ENCODE measurements at places on chromosomes 3 and 15.

GRCh38 chr3:194395212-194395611 lies 3.9 kb downstream of the GP5 start:
- no peak for DNase-seq
- peaks cover 27% of the 10 kb centered on the region for H3K4me1 ChIP-seq
- H3K27me3 ChIP-seq = peaks cover 3% of the 10 kb centered on the region
- no peak overlapping the region for H3K27ac ChIP-seq
- peaks cover 4% of the 10 kb centered on the region for H3K36me3 ChIP-seq

GRCh38 chr3:142641504-142641903 lies 45.3 kb downstream of the PLS1 start:
- no peaks in the 10 kb centered on the region for H3K4me1 ChIP-seq
- no peak overlapping the region for H3K4me3 ChIP-seq
- H3K27me3 ChIP-seq = no peaks in the 10 kb centered on the region

DNA sequence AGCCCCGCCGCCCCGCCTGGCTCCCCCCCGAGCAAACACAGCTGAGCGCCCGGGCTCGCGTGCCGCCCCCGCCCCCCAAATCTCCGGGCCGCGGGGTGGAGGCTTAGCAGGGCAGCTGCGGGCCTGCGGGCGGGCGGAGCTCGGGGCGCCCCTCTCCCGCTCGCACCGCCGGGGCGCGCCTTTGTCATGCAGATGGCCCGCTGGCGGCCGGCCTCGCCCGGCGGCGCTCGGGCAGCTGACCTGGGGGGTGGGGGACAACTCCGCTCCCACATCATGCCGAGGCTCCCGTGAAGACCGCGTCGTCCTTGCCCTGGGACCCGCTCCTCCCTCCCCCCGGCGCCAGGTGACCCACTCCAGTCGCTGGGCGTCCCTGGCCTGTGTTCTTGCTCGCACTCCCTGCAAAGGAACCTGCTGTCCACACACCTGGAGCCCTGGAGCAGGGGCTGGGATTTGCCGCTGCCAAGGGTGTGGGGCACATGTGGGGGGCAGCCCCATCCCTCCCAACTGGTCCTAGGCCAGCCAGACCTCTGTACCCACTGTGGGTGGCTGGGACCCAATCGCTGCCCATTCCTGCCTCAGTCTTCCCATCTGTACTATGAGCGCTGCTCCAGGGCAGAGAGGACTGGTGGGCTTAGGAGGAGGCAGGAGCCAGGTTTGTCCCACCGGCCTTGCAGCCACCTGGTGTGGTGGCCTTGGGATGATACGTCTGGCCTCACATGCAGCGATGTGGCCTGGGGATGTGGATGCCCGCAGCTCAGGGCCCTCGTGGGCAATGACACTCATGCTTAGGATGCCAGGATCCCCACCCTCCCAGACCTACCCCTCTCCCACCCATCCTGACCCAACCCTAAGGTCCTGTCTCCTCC lies 33.5 kb downstream of the DNAJB8 start:
- no peaks in the 10 kb centered on the region for H3K36me3 ChIP-seq
- peaks cover 87% of the 10 kb centered on the region for H3K27me3 ChIP-seq
- no peak for DNase-seq
- H3K4me3 ChIP-seq = no peak overlapping the region

- H3K27ac ChIP-seq = no peak overlapping the region
- no peak overlapping the region for H3K4me3 ChIP-seq
- no peak for DNase-seq
- no peaks in the 10 kb centered on the region for H3K36me3 ChIP-seq
- no peaks in the 10 kb centered on the region for H3K27me3 ChIP-seq
These were observed 160.9 kb upstream of the SATB1 start for GRCh38 chr3:18586076-18586475.

DNA sequence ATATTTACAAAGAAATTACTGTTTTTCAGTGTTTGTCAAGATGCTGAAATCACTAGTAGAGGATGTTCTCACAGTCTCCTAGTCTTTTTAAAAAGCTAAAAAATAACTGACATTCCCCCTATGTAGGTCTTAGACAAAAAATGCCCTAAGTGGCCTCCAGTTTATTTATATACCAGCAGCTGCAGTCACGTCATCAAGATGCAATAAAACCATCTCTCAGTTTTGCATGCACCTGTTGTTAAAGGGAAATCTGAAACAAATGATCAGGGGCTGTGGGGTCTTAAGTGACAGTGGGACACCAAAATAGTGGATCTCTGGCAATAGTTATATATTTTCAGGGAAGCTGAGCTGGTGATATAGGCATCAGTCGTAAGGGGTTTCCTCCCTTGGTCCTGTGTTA lies 146.5 kb upstream of the ARPP21 start:
- peaks cover 9% of the 10 kb centered on the region for H3K4me1 ChIP-seq
- H3K4me3 ChIP-seq = no peak overlapping the region
- H3K27me3 ChIP-seq = no peaks in the 10 kb centered on the region
- H3K27ac ChIP-seq = no peak overlapping the region
- no peaks in the 10 kb centered on the region for H3K36me3 ChIP-seq

DNA sequence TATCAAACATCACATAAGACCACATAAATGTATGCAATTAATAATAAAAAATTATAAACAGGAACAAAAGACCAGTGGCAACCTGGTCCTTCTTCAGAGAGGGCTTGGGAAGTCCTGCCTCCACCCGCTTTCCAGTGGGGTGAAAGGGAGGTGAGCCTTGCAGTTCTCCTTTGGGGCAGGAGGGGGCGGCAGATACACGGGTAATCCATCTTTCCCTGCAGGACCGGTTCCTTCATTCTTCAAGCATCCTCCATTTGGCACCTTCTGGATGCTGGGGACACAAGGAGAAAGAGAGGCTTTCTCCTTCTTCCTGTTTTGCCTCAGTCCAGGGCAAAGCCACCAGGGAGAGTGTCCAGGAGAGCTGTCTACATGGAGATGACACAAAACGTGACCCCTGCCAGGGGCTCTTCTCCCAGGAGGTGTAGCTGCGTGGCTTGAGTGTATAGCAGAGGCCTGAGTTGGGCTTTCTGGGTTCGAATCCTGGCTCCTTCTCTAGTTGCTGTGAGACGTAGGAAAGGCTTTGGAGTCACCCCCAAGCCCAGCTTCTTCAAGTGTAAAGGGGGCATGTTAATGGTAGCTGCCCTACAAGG lies 23.2 kb downstream of the RPLP1 start:
- no peaks in the 10 kb centered on the region for H3K27me3 ChIP-seq
- H3K4me3 ChIP-seq = no peak overlapping the region
- H3K36me3 ChIP-seq = peaks cover 6% of the 10 kb centered on the region
- DNase-seq = peak; percentile 83
- H3K27ac ChIP-seq = no peak overlapping the region
- H3K4me1 ChIP-seq = no peaks in the 10 kb centered on the region

GRCh38 chr3:10883478-10884234 lies 67.6 kb downstream of the SLC6A11 start:
- H3K4me3 ChIP-seq = no peak overlapping the region
- peak; percentile 30 for DNase-seq
- H3K27me3 ChIP-seq = peaks cover 43% of the 10 kb centered on the region
- H3K27ac ChIP-seq = no peak overlapping the region

DNA sequence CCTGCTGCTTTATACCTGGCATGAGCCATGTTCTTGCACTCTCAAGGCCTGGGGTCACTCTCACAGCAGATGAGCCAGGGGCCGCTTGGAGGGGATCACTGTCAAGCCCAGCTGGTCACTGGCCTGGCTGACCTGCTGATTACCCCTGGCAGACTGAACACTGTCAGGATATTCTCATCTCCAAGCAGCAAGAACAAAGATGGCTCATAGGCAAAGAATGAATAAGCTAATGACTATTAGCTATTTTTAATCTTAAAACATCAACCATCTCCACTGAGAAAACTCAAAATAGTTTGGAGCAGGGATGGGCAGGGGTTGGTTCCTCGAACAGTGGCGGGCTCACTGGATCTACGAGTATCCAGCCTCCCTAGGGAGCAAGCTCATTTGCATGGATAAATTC lies 64.4 kb upstream of the ACAN start:
- no peak overlapping the region for H3K27ac ChIP-seq
- H3K4me3 ChIP-seq = no peak overlapping the region
- DNase-seq = no peak

- H3K4me1 ChIP-seq = peaks cover 29% of the 10 kb centered on the region
- peak overlapping the region; percentile 72 for H3K4me3 ChIP-seq
- DNase-seq = no peak
- H3K27me3 ChIP-seq = peaks cover 11% of the 10 kb centered on the region
These were observed 2.5 kb upstream of the ETFA start for GRCh38 chr15:76313731-76314130.

DNA sequence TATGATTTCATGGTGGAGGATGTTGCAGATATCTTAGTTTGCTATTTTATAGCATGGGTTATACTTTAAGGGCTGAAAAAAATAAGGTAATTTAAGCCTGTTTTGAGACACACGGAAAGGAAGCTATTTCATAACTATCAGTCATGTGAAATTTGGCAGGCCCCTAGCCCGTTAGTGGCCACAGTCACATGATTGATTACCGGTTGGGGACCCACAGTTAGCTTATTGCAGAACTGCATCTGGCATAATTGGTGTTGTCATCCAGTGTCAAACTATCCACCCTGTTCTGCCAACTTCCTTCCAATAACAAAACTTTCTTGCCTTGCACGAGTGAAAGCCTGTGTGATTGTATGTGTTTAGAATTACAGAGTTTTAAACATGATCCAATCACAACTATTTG lies 35.2 kb downstream of the FNDC3B start:
- peak overlapping the region; percentile 14 for H3K27ac ChIP-seq
- DNase-seq = no peak
- H3K36me3 ChIP-seq = peaks cover 2% of the 10 kb centered on the region
- no peak overlapping the region for H3K4me3 ChIP-seq
- peaks cover 72% of the 10 kb centered on the region for H3K4me1 ChIP-seq

- no peaks in the 10 kb centered on the region for H3K27me3 ChIP-seq
- H3K36me3 ChIP-seq = no peaks in the 10 kb centered on the region
- peaks cover 7% of the 10 kb centered on the region for H3K4me1 ChIP-seq
- DNase-seq = no peak
- H3K27ac ChIP-seq = no peak overlapping the region
These were observed 285.7 kb upstream of the MME start for GRCh38 chr3:154794391-154794790.

DNA sequence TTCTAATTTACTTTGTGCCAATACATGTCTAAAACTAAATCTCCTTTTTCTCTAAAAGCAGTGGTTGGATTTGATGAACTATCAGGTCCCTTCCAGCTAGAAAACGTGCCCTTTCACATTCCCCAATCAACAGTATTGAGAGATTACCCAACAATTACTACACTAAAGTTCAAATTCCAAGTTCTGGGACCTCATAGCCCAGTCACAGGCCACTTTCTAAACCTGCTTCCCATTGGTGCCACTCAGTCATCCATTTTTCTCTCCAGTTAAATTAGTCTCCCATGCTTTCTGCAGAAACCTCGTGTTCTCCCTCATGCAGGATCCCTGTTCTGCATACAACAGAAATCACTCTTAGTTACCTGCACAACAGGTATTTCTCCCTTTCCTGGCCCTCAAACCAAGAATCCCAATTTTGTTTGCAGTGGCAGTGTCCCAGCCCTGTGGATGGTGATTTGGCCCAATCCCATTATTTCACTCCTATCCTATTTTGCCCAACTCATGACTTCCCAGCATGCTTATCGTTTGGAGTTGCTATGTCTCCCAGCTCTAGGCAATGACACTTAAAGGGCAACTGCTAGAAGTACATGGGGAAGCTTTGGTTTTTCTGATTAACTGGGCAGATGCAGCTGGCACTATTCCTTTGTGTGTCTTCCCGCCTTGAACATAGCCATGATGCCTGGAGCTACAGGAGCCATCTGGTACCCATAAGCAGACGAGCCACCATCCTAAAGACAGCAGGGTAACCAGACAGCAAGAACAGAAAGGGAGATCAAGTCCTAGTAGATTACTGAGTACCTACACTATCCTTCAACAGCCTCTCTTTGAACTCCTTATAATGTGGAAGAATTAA lies 224.2 kb downstream of the MINAR1 start:
- H3K27ac ChIP-seq = no peak overlapping the region
- no peaks in the 10 kb centered on the region for H3K4me1 ChIP-seq
- H3K27me3 ChIP-seq = peaks cover 7% of the 10 kb centered on the region
- H3K4me3 ChIP-seq = no peak overlapping the region
- H3K36me3 ChIP-seq = no peaks in the 10 kb centered on the region

DNA sequence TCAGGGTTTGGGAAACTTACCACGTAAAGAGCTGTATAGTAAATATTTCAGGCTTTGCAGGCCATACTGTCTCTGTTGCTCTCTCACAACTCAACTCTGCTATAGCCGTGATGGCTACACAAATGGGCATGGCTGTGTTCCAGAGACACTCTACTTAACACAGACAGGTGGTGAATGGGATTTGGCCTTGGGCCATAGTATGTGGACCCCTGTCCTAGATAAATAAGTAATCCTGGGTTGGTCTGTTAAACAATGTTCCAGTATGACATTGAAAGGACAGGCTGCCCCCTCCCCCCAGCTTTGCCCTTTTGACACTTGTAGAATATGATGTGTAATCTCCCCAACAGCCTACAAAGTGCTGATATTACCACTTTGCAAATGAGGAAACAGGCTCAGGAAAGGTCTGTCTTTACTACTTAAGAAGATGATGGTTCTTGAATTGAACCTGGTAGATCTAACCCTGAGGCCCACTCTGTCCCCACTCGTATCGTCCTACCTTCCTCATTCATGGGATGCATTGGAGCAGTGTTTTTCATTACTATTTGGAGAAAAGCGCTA lies 38.4 kb downstream of the SLCO3A1 start:
- H3K4me1 ChIP-seq = peaks cover 18% of the 10 kb centered on the region
- H3K4me3 ChIP-seq = no peak overlapping the region

GRCh38 chr15:61702224-61703020 lies 357.8 kb downstream of the VPS13C start:
- no peaks in the 10 kb centered on the region for H3K4me1 ChIP-seq
- H3K27ac ChIP-seq = no peak overlapping the region
- H3K36me3 ChIP-seq = no peaks in the 10 kb centered on the region
- no peaks in the 10 kb centered on the region for H3K27me3 ChIP-seq
- no peak overlapping the region for H3K4me3 ChIP-seq

DNA sequence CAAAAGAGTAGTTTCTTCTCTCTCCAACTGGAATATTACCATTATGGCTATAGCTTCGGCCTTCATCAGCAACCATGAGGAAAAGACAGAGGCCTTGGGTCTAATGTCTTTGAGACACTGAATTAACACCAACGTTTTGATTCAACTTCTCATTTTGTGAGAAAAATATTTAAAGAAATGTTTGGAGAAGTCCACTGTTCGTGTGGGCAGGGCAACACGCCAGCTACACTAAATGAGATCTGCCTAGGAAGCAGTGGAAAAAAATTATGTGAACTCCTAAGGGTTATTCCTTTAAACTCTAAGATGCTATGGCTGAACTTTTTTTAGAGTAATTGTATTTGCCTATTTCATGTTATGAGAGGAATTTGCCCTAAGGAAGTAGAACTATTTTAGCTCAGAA lies 41.8 kb downstream of the NCEH1 start:
- H3K4me3 ChIP-seq = no peak overlapping the region
- H3K27me3 ChIP-seq = no peaks in the 10 kb centered on the region
- no peak overlapping the region for H3K27ac ChIP-seq
- peaks cover 12% of the 10 kb centered on the region for H3K36me3 ChIP-seq
- H3K4me1 ChIP-seq = peaks cover 3% of the 10 kb centered on the region

GRCh38 chr3:37071921-37072320 lies 78.6 kb downstream of the MLH1 start:
- H3K27ac ChIP-seq = no peak overlapping the region
- H3K4me1 ChIP-seq = no peaks in the 10 kb centered on the region
- H3K36me3 ChIP-seq = peaks cover 16% of the 10 kb centered on the region
- H3K27me3 ChIP-seq = no peaks in the 10 kb centered on the region

Measured in neural crest cell (in vitro differentiated cells).